Activated T-cell treated with anti-CD3 and anti-CD28 coated beads for 4 hours (primary cell): ENCODE measurements at places on chromosomes 11 and 22.

DNA sequence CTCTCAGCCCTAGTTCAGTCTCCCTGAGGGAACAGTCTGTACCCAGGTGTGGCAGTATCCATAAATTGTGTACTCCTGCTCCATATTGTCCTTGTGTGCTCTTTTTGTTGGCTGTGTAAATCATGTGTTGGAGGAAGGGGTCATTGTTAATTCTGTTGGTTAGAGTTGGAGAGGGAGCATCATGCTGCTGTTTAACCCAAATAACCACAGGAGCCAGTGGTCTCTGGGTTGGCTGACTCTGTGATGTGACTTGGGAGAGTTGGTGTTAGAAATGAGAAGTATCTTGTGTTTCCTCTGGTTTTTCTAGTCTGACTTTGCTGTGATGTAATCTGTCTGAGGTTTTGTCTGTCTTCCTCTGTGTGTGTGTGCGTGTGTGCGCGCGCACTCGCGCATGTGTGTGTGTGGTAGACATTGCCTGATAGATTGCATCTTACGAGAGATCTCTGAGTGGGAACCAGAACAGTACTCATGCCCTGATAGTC is 30.5 kb downstream of the CTNND1 start:
- DNase-seq = peak; percentile 73

- DNase-seq = peak; percentile 24
Observed at GRCh38 chr11:20131788-20132666, 28.2 kb downstream of the DBX1 start.

GRCh38 chr11:10122326-10123197 is 171.5 kb downstream of the SBF2 start:
- DNase-seq = no peak

- no peak for DNase-seq
Observed at GRCh38 chr11:73288192-73288872, 16.2 kb downstream of the P2RY6 start.

GRCh38 chr11:134858783-134859480 is 446.9 kb upstream of the B3GAT1 start:
- DNase-seq = no peak

- DNase-seq = no peak
Observed at GRCh38 chr11:46373787-46374740, 7.4 kb upstream of the MDK start.

- DNase-seq = no peak
Observed at GRCh38 chr22:30837531-30837930, 131.0 kb downstream of the MORC2 start.

GRCh38 chr11:67024410-67024809 is 1.5 kb downstream of the SYT12 start:
- DNase-seq = peak; percentile 46

- no peak for DNase-seq
Observed at GRCh38 chr11:84414920-84415319, 1128.8 kb upstream of the CCDC90B start.

DNA sequence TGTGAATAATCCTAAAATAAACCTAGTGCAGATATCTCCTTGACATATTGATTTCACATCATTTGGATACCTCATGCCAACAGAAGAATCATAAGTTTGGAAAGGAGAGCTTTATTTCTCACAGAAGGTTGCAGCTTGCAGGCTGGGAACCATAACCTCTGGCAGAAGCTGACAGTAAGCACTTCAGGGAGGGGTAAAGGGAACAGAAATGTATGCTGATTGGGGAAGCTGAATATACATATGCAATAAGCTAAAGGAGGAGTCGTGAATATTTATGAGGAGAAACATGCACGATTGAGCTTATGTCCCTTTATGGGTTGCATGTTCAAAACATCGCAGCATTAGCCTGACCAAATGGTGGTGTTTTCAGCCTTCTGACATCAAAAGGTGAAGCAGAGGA is 814.5 kb downstream of the TBC1D22A start:
- DNase-seq = no peak

- DNase-seq = no peak
Observed at GRCh38 chr11:28077521-28077920, 30.4 kb downstream of the KIF18A start.
